ENCODE measurements at places on chromosomes 16 and 17.

DNA sequence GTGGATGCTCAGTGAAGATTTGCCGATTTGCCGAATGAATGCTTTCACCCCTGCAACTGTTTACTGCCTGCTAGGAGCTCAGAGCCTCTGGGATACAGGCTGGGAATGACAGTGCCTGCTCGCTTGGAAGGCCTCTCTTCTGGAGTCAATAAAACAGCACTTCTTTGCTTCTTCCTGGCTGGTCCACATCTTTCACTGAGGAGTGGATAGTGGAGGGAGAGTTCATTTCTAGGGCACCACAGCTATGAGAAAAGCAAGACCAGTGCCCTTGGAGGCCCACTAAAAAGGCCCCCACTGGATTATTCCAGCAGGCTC is 3.1 kb upstream of the USP7 start:
- no peak for DNase-seq

DNA sequence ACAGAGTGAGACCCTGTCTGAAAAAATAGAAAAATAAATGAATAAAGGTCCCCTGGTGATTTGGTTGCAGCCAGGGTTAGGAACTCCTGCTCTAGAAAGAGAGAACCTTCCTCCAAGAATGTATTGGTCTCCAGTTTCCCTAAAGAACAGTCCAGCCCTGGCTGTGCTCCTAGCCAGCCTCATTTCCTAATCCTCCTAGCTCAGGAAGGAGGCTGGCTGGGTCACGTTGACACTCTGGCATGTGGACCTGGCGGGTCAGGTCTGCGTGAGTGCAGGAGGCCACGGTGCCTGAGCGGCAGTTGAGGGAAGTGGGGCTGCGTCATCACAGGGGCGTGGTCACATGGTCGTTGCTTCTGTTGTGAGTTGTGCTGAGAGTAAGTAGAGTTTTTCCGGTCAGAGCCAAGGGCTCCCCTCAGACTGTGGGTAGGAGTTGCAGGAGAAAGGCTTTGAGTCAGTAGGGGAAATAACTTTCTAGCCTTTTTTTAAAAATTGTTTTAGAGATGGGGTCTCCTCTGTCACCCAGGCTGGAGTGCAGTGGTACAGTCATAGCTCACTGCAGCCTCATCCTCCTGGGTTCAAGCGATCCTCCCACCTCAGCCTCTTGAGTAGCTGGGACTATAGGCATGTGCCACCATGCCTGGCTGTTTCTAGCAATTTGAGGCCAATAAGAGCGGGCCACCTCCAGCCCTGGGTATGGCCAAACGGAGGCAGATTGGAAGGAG is 194.0 kb upstream of the CIBAR2 start:
- DNase-seq: peak; percentile 90

GRCh38 chr17:77753246-77753645 is 205.3 kb upstream of the TNRC6C start:
- no peak for DNase-seq

GRCh38 chr17:42289611-42290181 is 1.4 kb downstream of the STAT5A start:
- DNase-seq: no peak

DNA sequence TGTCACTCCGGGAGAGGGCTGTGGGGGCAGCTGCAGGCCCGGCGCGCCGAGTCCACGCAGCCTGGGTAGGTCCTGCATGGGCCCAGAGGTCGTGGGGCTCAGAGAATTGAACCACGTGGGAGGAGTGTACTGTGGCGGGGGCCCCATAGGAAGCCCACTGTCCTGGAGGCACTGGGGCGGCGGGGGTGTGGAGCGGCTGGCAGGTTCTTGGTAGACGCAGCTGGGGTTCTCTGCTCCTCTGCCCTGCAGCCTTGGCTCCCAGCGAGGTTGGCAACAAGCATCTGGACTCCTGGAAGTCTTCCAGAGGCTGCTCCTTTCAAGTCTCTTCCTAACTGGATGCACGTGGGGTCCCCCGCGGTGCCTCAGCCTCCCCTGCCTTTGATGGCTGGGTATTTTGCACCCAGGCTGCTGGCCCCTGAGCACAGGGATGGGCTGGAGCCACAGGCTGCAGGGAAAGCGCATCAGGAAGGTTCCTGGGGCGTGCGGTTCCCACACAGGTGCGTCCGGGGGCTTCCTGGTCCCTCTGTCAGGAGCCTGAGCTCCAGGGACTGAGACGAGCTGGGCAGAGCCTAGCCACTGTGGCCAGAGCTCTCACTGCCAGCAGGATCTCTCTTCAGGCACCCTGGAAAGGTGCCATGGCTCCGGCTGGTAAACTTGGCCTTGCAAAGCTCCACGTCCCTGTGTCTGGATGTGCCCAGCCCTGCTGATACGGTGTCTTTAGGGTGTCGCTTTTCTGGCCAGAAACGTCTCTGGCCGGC is 9.3 kb downstream of the KCTD5 start:
- no peak for DNase-seq

DNA sequence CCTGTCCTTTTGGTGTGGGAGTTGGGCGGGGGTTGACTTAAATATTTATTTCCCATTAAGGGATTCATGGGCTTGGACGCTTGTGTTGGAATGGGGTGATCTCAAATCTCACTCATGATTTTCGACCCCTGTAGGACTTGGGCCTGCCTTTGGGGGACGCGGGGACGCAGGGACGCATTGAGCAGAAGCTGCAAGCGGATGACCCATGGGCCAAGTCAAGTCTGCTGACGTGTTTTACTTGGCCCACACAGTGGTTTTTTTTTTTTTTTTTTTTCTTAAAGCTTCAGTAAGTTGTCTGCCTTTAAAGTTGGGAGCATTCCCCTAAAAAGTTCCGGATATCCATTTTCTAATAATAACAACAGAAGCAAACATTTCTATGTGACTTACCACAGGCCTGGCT is 28.9 kb downstream of the CMIP start:
- DNase-seq: no peak

- DNase-seq: peak; percentile 39
Observed at GRCh38 chr17:31328160-31328535, 6.7 kb upstream of the EVI2A start.

GRCh38 chr17:38357486-38358123 is 6.0 kb downstream of the SOCS7 start:
- DNase-seq: no peak

DNA sequence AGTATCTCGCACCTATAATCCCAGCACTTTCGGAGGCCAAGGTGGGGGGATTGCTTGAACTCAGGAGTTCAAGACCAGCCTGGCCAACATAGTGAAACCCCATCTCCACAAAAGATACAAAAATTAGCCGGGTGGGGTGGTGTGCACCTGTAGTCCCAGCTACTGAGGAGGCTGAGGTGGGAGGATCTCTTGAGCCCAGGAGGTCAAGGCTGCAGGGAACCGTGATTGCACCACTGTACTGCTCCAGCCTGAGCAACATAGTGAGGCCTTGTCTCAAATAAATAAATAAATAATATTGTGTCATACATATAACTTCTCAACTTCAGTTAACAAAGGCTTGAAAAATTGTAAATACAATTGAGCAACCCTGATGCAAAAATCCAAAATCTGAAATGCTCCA is 8.2 kb downstream of the AMFR start:
- no peak for DNase-seq

GRCh38 chr16:50666658-50667496 is 14.2 kb downstream of the SNX20 start:
- DNase-seq: no peak

DNA sequence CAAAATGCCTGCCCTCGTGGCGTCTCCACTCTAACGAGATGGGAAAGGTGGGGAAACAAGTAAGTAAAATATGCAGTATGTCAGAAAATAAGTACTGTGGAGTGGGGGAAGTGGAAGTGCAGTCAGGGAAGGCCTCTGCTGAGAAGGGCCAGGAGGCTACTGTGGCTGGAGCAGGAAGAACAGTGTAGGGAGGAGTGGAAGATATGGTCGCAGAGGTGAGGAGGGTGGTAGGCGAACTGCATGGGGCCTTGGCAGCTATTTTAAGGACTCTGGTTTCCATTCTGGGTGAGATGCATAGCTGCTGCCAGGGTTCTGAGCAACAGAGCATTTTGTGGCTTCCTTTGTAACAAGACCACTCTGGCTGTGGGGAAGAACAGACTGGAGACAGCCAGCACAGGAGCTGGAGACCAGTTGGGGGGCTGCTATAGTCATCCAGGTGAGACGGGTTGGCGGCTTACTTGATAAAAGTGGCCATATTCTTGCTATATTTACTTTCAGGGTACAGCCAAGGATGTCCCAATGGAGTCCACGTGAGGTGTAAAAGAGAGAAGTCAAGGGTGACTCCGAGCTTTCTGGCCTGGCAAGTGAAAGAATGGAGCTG is 42.6 kb downstream of the CYTH1 start:
- DNase-seq: no peak

GRCh38 chr17:5078106-5079028 is at the start of gene ZFP3:
Gene ZFP3, plus strand, starts transcription at chr17:5078467. Its CDS starts 13,038 bp downstream, at chr17:5091505.
- peak; percentile 89 for DNase-seq

Data from GM03348 (cell line).